ENCODE measurements at places on chromosomes 4 and X.

DNA sequence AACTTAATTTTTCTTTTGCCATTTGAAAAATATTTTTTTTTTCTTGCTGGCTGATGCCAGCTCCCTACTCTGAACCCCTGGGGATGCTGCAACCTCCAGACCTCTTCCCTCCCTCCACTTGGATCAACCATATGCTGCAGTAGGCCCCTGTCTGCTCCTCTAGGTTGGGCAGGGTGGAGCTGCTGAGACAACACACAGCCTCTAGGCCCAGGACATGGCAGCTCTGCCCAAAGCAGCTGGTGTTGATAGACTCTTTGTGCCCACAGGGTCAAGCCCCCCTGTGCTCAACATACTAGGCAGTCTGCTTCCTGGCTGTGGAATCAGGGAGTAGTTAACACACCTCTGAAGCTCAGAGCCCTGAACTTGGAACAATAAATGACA lies 19.9 kb upstream of the CLNK start:
- DNase-seq = no peak

GRCh38 chr4:53192496-53192895 lies 173.4 kb downstream of the SCFD2 start:
- DNase-seq = no peak

DNA sequence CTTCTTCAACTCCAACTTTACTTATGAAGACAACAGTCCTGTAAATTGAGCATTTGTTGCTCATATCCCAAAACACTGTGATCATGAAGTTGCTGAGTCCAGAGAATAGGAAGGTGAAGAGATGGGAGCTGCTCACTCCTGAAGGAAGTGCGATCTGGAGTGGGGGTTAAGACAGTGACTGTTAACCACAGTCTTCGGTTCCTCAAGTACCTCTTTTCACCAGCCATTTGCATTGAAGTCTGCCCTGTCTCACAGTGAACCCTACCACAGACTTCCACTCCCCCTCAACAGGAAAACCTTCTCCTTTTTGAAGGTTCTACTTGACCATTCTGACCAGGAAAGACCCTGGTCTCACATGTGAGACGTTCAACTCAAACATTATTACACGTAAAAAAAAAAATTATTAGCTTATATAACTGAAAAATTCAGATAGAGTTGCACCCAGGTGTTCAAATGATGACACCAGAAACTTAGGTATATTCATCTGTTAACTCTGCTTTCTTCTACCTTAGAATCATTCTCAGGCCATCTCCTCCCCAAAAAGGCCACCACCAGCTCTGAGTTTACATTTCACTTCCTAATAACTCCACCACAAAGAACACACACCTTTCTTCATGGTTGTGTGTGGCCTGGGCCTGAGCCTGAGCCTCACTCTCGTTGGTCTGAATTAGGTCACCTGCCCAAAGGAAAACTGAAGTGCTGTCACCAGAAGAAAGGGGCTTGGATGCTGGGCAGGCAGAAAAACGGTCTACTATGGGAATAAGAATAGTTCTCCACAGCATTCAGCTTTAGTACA lies 199.2 kb downstream of the DCTD start:
- DNase-seq = no peak

GRCh38 chrX:50097071-50097470 lies 103.7 kb downstream of the AKAP4 start:
- no peak for DNase-seq

GRCh38 chr4:38343608-38344007 lies 320.4 kb upstream of the KLF3 start:
- no peak for DNase-seq

- DNase-seq = no peak
Measured at GRCh38 chr4:21420166-21420565, 528.4 kb downstream of the KCNIP4 start.

- no peak for DNase-seq
Measured at GRCh38 chr4:37803348-37803973, 23.0 kb upstream of the PGM2 start.

GRCh38 chr4:182642831-182643230 lies 274.4 kb downstream of the DCTD start:
- DNase-seq = no peak

- DNase-seq = no peak
Measured at GRCh38 chr4:52106660-52107059, 55.6 kb downstream of the SPATA18 start.

GRCh38 chrX:50813843-50814661 lies at the start of gene SHROOM4:
SHROOM4 (minus strand) TSS chrX:50814194; CDS start chrX:50814018, 176 bp downstream.
- DNase-seq = no peak

DNA sequence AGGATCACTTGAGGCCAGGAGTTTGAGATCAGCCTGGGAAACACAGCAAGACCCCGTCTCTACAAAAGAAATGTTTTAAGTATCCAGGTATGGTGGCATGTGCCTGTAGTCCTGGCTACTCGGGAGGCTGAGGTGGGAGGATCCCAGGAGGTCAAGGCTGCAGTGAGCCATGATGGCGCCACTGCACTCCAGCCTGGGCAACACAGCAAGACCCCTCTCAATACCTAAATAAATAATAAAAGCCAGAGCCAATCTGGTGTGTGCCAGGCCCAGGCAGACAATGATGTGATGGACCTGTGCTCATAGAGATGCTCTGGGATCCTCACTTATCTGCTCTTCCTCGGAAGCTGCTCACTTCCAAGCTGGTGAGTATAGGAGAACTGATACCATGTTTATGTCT lies 18.2 kb upstream of the SASH3 start:
- DNase-seq = no peak

- DNase-seq = no peak
Measured at GRCh38 chr4:8077181-8078108, 81.2 kb downstream of the ABLIM2 start.

DNA sequence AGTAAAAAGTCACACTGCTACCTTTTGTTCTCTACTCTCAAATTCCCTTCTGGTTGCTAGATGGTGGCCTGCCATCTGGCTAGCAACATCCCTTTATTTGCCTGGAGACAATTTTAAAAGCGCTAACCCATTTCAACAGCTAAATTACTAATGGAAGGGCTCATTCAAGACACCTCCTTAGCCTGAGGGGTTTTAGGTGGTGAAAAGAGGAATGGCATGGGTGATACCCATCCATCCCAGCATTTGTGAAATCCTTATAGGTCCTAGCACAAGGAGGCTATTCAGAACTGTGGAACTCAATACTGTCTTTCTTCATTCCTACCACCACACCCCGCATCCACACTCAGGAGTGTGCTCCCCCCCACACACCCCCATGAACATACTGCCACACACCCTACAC lies 33.5 kb downstream of the ARHGEF9 start:
- no peak for DNase-seq

DNA sequence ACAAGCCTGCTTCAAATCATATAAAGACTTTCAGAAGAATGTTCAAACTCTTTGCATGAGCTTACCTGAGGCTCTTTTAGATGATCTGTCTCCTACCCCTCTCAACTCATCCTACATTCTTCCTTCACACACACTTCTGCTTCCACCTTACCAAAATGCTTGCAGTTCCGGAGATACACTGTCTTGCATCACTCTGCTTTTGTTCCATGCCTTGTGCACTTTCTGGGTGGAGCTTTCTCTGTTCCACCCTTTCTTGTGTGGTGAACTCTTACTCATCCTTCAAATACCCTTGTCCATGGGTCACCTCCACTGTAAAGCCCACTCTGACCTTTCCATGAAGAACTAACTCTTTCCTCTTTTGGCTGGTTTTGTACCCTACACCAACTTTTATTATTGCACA lies 18.4 kb upstream of the MGST2 start:
- DNase-seq = no peak

Data from stimulated activated CD8-positive, alpha-beta memory T cell treated with anti-CD3 and anti-CD28 coated beads, Interleukin-12 subunit alpha, Interleukin-12 subunit beta, amount 100 ng/mL, for 1 hour (primary cell).